Heart right ventricle (tissue), 16 donors: ENCODE measurements at places on chromosomes 7 and 10. TPM values are rescaled to one million over a fixed set of nuclear protein-coding genes. Genes with fewer than 3 reads are reported as not detected.
A peak's percentile ranks its signal among the peaks of the same experiment; 100 is the strongest.

GRCh38 chr10:117656385-117657367, 114.1 kb downstream of the EMX2 start:
- H3K27ac ChIP-seq = no peak overlapping the region
- H3K4me1 ChIP-seq = no peaks in the 10 kb centered on the region
- DNase-seq = no peak
- no peaks in the 10 kb centered on the region for H3K36me3 ChIP-seq
- no peaks in the 10 kb centered on the region for H3K27me3 ChIP-seq

DNA sequence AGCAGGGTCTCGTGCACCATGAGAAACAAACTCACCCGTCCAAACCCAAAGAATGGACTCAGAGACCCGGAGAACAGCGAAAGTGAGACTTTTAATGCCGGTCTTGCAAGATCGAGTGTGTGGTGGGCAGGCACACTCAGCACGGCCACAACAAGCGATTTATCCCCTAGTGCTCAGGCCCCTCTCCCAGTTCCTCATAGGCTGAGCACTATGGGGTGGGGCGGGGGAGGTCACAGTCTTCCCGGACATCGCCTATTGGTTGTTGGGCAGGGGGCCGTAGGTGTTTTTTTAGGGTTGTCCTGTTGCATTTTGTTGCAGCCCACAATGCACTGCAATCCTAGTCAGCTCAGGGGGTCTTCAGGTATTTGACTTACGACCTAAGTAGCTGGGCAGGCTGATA, 608.3 kb upstream of the FOXK1 start:
- no peak overlapping the region for H3K27ac ChIP-seq
- no peak overlapping the region for H3K4me3 ChIP-seq

GRCh38 chr10:13152296-13152695, 9.1 kb upstream of the MCM10 start:
- DNase-seq = no peak
- no peaks in the 10 kb centered on the region for H3K4me1 ChIP-seq
- no peaks in the 10 kb centered on the region for H3K36me3 ChIP-seq
- no peak overlapping the region for H3K27ac ChIP-seq
- H3K27me3 ChIP-seq = no peaks in the 10 kb centered on the region
- H3K4me3 ChIP-seq = no peak overlapping the region

The STEAP1B gene
- polyA plus RNA-seq = 0.44 TPM

DNA sequence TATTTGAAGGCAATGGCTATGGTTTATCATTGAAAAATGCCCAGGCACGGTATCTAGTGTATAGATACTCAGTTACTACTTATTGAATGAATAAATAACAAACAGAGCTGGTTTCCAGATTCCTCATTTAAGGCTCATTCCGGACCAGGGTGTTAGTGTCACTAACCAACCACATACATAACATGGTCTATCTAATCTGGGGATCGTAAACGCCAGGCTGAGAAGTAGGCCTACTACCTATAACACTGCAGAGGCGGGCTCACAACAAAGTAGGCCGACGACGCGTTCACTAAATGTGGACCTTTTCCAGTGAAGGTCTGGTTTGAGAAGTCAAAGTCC, 423 bp downstream of the LSM5 start:
- H3K27me3 ChIP-seq = no peaks in the 10 kb centered on the region
- no peaks in the 10 kb centered on the region for H3K36me3 ChIP-seq
- no peak for DNase-seq
- peak overlapping the region; percentile 82 for H3K27ac ChIP-seq

GRCh38 chr10:49081547-49082275, 33.6 kb downstream of the VSTM4 start:
- peaks cover 53% of the 10 kb centered on the region for H3K4me1 ChIP-seq
- no peaks in the 10 kb centered on the region for H3K36me3 ChIP-seq
- DNase-seq = peak; percentile 67
- H3K4me3 ChIP-seq = no peak overlapping the region

The CLRN3 gene
- polyA plus RNA-seq = not detected

The PCLO gene
- 1.3 TPM for polyA plus RNA-seq

DNA sequence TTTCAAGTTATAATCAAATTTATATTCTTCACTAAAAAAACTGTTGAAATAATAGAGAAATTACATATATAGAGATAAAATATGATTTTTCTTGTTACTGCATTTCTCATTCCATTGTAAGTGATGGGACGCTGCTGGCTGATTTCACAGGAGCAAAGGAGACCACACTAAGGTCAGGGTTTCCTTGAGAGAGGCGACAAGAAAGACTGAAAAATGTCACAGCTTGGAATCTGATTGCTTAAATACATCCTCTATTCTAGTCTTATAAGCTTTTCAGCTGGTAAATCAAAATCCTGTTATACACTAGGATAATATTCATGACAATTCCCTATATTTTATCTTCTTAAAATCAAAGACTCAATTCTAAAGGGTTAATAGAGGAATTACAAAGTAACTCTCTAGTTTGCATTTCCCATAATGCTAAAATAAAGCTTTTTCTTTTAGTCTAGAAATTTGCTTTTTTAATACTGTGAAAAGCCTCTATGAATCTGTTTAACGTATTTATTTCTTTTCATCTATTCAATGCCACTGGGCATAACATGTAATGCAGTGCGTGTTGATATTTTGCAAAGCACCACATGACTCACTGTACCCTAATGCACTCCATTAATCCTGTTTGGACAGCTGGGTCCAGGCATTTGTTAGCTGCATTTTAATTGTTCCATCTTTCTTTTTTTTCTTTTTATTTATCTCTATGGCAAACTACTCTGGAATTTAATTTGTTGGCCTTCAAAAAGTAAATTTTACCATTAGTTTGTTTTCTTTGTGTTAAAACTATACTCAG, 81.7 kb downstream of the RNF32 start:
- no peaks in the 10 kb centered on the region for H3K4me1 ChIP-seq
- no peaks in the 10 kb centered on the region for H3K27me3 ChIP-seq
- H3K4me3 ChIP-seq = no peak overlapping the region
- H3K36me3 ChIP-seq = no peaks in the 10 kb centered on the region
- DNase-seq = no peak

GRCh38 chr7:50415844-50416364, 34.2 kb downstream of the FIGNL1 start:
- no peak for DNase-seq
- no peaks in the 10 kb centered on the region for H3K36me3 ChIP-seq
- H3K4me1 ChIP-seq = no peaks in the 10 kb centered on the region
- H3K4me3 ChIP-seq = no peak overlapping the region

- H3K4me3 ChIP-seq = no peak overlapping the region
- DNase-seq = no peak
- no peaks in the 10 kb centered on the region for H3K4me1 ChIP-seq
- H3K27ac ChIP-seq = no peak overlapping the region
Observed at GRCh38 chr7:106608661-106609060, 52.3 kb downstream of the CCDC71L start.
